ENCODE measurements at places on chromosomes 6 and 20.

- no peak for DNase-seq
These were observed 7.8 kb upstream of the MDGA1 start for GRCh38 chr6:37705239-37706051.

GRCh38 chr6:32096394-32097258 lies 12.5 kb downstream of the TNXB start:
- no peak for DNase-seq

- DNase-seq: no peak
These were observed 62.0 kb upstream of the MAP3K7 start for GRCh38 chr6:90648873-90649272.

DNA sequence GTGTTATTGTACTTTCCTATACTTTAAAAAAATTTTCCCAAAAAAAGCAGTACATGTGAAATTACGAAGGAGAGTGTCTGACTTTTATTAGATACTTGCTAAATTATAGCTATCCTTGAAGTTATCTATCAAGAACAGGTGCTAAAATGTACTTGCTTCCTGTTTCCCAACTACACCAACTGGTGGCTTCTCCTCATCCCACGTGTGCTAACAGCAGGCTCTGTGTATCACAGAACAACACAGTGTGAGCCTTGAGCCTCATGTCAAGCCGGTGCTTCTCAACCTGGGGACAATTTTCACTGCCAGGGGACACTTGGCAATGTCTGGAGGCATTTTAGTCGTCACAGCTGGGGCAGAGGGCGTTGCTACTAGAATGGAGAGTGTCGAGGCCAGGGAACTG lies 36.2 kb upstream of the CDYL start:
- no peak for DNase-seq

GRCh38 chr6:27667016-27667656 lies 194.2 kb upstream of the ZNF184 start:
- no peak for DNase-seq

- DNase-seq: no peak
These were observed 62.9 kb downstream of the QRSL1 start for GRCh38 chr6:106692112-106692818.

GRCh38 chr6:143603455-143603854 lies 74.3 kb upstream of the PHACTR2 start:
- no peak for DNase-seq

DNA sequence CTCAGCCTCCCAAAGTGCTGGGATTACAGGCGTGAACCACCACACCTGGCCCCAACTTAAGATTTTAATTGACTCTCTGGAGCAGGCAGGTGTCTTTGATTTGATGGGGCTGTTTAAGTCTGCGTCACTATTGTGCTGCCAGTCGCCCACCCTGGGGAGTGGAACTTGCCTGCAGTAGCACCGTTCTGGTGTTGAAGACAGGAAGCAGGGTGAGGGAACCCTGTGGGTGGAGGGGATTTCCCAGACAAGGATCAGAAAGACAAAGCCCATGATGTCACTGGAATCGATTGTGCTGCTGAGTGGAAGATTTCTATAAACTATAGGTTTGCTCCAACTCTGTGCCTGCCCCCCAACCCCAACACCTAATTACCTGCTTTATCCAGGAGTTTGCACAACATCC lies 11.0 kb downstream of the ALDH8A1 start:
- DNase-seq: peak; percentile 68

- DNase-seq: no peak
These were observed 313.7 kb upstream of the SUPT3H start for GRCh38 chr6:45691426-45691825.

DNA sequence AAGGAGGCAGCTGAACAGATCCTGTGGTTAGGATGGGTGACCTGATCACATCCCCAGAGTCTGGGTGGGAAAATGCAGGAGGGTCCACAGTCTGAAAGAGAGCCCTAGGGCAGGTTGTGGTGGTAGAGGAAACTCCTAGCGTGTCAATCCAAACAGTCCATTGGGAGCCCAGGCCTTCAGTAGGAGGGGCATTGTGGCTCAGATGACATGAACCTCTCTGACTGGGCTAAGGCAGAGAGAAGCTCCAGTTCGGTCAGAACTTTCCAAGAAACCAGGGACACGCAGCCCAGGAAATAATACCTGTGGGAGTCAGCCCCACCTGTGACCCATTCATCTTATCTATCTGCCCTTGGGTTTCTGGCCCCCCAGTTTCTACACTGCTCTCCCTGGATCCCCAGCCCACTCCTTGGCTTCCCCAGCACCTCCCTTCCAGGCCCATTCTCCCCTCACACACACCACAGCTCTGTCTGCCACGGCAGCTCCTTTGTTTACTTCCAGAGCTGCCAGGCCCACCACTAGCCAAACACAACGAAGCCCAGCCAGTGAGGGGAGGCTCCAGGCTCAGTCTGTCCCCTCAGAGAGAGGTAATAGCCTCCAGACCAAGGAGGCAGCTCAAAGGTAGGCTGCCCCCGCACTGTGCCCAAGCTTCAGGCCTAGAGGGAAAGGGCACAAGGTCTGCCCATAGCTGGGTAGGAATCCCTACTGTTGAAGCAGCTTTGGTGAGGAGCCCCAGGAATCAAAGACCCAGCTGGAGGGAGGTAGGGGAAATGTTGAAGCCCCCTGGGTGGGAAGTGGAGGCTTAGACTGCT lies 6.2 kb downstream of the GDF5 start:
- no peak for DNase-seq

GRCh38 chr6:130385064-130385695 lies 19.4 kb downstream of the TMEM200A start:
- DNase-seq: no peak

GRCh38 chr20:4449957-4450715 lies 271.6 kb upstream of the PRND start:
- peak; percentile 9 for DNase-seq

- DNase-seq: no peak
These were observed 145.7 kb upstream of the GGTLC1 start for GRCh38 chr20:24134284-24134683.

DNA sequence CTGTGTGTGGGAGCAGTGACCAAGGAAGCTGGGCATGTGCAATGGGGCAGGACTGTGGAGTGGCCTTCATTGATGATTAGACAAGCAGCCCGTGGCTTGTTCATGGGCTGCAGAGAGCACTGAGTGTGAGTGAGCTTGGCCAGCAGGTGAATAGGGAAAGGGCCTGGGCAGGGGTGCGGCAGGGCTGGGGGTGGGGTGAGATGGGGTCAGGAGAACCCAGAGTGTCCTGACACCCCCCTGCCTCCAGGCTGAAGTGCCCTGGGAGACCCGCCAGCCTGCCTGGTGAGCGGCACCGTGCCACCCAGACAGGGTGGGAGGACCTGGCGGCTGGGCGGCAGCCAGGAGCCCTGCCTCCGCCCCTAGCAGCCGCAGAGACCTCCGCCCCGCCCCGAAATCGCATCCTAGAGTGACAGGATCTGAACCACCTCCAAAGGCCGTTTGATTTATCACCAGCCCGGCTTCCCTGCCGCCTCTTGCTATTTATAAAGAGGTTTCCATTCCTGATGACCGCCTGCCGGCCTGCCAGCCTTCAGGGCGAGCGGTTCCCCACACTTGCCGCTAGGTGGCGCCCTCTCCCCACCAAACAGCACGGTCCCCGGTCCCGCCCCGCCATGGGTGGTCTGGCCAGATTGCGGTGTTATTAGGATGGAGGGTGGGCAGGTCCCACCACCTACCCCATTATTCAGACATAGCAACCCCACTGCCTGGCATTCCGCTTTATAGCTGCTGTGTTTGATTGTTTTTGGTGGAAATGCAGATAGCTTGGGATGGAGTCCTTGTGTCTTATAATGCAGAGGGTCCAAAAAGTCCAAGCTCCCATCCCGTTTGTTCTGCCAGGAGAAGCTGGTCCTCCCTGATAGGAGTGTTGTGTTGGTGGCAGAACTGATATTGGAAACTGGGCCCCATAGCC lies 3.5 kb downstream of the MYLK2 start:
- peak; percentile 73 for DNase-seq

GRCh38 chr20:45924391-45925261 lies 9.9 kb upstream of the PCIF1 start:
- peak; percentile 38 for DNase-seq

GRCh38 chr20:35447082-35447789 lies 8.2 kb upstream of the CEP250 start:
- peak; percentile 99 for DNase-seq

GRCh38 chr20:15638816-15639215 lies 934.4 kb downstream of the KIF16B start:
- no peak for DNase-seq

DNA sequence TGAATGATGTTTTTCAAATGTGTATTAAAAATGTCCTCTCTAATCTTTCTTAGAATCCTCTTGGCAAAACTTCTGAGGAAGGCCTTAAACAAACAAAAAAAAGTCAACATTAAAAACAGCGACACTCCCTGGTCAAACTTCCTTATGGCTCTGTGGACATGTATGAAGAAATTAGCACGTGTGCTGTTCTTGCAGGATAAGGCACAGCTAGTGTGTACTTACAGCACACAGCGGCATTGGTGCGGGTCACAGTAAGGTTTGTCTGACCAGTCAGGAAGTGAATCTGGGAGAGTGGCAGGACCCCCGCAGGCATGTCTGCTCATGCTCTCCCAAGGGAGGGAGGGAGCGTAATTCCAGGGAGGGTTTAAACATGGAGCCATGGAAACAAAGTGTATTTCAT lies 38.8 kb downstream of the SLC22A1 start:
- DNase-seq: no peak
